ENCODE measurements at places on chromosomes 4 and X. TPM values are rescaled to one million over a fixed set of nuclear protein-coding genes. Genes with fewer than 3 reads are reported as not detected.
A peak's percentile ranks its signal among the peaks of the same experiment; 100 is the strongest.

GRCh38 chr4:70901984-70902576 lies at the start of gene MOB1B:
Gene MOB1B (plus strand): TSS chr4:70902369. CDS start chr4:70902537, 168 bp downstream.
- H3K27ac ChIP-seq: peak within 1 kb of the TSS; percentile 85
- H3K4me3 ChIP-seq: peak within 1 kb of the TSS; percentile 80
- H3K36me3 ChIP-seq: no peaks in the 10 kb centered on the region
- H3K27me3 ChIP-seq: no peaks in the 10 kb centered on the region
- DNase-seq: peak; percentile 89

Gene P2RY4
- total RNA-seq: not detected

Gene TLR10
- not detected for total RNA-seq

Gene TRMT44
- total RNA-seq: 11.4 TPM

DNA sequence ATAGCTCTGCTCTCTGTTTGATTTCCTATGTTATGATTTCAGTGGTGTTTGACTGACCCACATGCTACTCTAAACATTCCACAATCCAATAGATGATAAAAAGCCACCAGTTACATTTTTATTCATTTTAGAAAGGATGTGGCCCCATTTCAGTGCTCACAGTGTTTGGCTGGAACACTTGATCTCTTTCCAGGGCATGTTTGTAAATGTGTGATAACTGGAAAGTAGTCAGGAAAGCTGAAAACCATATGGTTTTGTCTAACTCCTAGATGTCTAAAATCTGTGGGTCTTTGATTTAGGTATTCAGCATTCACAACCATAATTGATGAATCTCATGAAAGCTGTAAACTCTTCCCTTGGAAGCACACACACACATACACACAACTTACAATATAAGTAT lies 904.9 kb upstream of the AGA start:
- no peaks in the 10 kb centered on the region for H3K36me3 ChIP-seq
- H3K27ac ChIP-seq: no peak overlapping the region
- no peaks in the 10 kb centered on the region for H3K4me1 ChIP-seq
- DNase-seq: no peak
- no peaks in the 10 kb centered on the region for H3K27me3 ChIP-seq

DNA sequence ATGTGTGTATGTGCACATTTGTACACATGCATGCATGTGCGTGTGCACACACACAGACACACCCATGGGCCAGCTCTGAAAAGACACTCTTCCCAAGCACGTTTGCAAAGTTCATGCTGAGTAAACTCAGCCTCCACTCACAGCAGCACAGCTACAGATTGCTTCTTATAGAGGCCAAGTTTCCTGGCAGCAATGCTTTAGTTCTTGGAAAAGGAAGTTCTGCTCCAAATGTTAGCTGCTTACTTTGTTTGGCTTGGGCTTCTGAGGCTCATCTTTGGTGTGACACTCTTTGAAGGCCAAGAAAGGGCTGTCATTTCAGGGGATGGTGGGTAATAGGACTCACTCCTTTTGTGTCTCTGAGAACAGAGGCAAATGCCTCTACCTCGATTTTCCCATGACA lies 6.6 kb downstream of the PLP1 start:
- H3K4me1 ChIP-seq: no peaks in the 10 kb centered on the region
- H3K27ac ChIP-seq: no peak overlapping the region
- no peaks in the 10 kb centered on the region for H3K27me3 ChIP-seq
- H3K4me3 ChIP-seq: no peak overlapping the region

GRCh38 chr4:124573056-124573455 lies 139.5 kb downstream of the ANKRD50 start:
- H3K36me3 ChIP-seq: no peaks in the 10 kb centered on the region
- no peak overlapping the region for H3K4me3 ChIP-seq
- H3K27me3 ChIP-seq: no peaks in the 10 kb centered on the region
- H3K27ac ChIP-seq: no peak overlapping the region
- no peak for DNase-seq
- H3K4me1 ChIP-seq: no peaks in the 10 kb centered on the region

Gene TASL
- total RNA-seq: 0.59 TPM

Gene SLC16A2
- 8.3 TPM for total RNA-seq

GRCh38 chr4:18518098-18518497 lies 496.5 kb upstream of the LCORL start:
- no peaks in the 10 kb centered on the region for H3K4me1 ChIP-seq
- H3K27me3 ChIP-seq: no peaks in the 10 kb centered on the region
- H3K4me3 ChIP-seq: no peak overlapping the region

Gene SRPX2
- 14.9 TPM for total RNA-seq

DNA sequence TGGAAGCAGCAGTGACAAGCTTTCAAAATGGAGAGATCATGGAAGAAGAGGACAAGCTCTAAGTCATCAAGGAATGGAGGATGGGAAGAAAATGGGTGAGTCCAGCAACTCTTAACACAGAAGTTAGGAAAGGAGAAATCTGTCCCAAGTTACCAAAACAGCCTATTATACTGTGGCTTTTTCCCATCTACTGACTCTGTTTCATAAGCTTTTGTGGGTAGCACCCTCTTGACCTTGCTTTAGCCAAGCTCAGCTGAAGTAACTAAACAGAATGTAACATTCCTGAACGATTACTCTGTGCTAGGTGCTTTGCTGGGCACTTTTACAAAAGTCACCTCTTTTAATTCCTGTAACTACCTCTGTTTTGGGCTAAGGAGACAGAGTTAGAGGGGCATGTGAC lies 54.9 kb downstream of the MAP7D2 start:
- H3K4me1 ChIP-seq: no peaks in the 10 kb centered on the region
- no peaks in the 10 kb centered on the region for H3K36me3 ChIP-seq
- H3K27me3 ChIP-seq: no peaks in the 10 kb centered on the region

Gene SULT1B1
- total RNA-seq: 1.5 TPM

- DNase-seq: no peak
- H3K36me3 ChIP-seq: no peaks in the 10 kb centered on the region
- no peak overlapping the region for H3K4me3 ChIP-seq
Observed at GRCh38 chr4:113101669-113102068, 52.2 kb downstream of the ANK2 start.

DNA sequence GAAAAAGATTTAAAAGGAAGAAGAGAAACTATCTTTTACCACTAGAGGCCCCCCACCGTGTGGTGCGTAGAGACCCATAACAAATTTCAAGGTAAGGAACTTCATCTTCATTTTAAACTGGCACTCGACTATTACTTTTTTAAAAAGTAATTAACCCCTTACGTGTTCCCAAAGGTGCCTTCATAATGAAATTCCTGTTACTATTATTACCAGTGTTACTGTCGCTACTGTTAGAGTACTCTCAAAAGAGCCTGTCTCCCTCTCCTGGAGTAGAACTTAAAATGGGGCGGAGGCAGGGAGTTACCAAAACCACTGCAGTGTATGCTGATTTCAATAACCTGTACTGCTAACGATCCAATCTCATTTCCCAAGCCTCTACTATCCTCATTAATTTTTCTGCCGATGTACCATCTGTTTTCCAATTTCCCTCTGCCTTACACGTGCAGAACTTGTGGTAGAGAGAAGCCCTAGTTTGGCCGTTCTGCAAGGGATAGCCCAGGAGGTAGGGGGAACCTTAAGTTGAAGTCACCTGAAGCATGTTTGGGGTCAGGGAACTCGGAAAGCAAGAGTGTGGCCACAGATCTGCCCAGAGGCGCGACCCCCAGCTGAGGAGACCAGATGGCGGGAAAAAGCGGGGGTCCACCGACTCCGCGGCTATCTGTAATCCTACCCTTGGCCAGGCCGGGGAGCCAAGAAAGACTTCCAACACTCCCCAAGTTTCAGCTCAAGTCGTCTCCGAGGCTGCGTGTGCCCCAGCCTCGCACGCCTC lies 720 bp upstream of the STK26 start:
- no peak overlapping the region for H3K27ac ChIP-seq
- H3K4me1 ChIP-seq: no peaks in the 10 kb centered on the region
- no peaks in the 10 kb centered on the region for H3K27me3 ChIP-seq

- H3K4me3 ChIP-seq: no peak overlapping the region
- H3K36me3 ChIP-seq: no peaks in the 10 kb centered on the region
- H3K4me1 ChIP-seq: no peaks in the 10 kb centered on the region
Observed at GRCh38 chr4:62601737-62602136, 1401.6 kb downstream of the ADGRL3 start.

- no peaks in the 10 kb centered on the region for H3K27me3 ChIP-seq
- H3K36me3 ChIP-seq: no peaks in the 10 kb centered on the region
- no peaks in the 10 kb centered on the region for H3K4me1 ChIP-seq
- H3K27ac ChIP-seq: no peak overlapping the region
- DNase-seq: no peak
- no peak overlapping the region for H3K4me3 ChIP-seq
Observed at GRCh38 chrX:79270401-79270800, 96.7 kb downstream of the ITM2A start.

GRCh38 chrX:23851544-23851943 lies 56.2 kb downstream of the APOO start:
- no peaks in the 10 kb centered on the region for H3K4me1 ChIP-seq
- no peak overlapping the region for H3K27ac ChIP-seq
- H3K27me3 ChIP-seq: no peaks in the 10 kb centered on the region
- no peak for DNase-seq
- H3K4me3 ChIP-seq: no peak overlapping the region
- no peaks in the 10 kb centered on the region for H3K36me3 ChIP-seq

- H3K27me3 ChIP-seq: no peaks in the 10 kb centered on the region
- no peaks in the 10 kb centered on the region for H3K36me3 ChIP-seq
- no peak for DNase-seq
- H3K4me1 ChIP-seq: no peaks in the 10 kb centered on the region
- H3K27ac ChIP-seq: no peak overlapping the region
- H3K4me3 ChIP-seq: no peak overlapping the region
Observed at GRCh38 chrX:38055170-38055847, 49.0 kb downstream of the SYTL5 start.

DNA sequence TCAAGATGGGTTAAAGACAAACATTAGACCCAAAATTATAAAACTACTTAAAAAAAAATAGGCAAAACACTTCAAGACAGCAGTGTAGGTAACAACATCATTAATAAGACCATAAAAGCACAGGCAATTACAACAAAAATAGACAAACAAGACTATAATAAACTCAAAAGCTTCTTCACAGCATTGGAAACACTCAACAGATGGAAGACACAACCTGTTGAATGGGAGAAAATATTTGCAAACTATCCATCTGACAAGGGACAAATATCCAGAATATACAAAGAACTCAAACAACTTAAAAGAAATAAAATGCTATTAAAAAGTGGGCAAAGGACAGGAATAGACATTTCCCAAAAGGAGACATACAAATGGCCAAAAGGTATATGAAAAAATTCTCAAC lies 170.7 kb downstream of the HHIP start:
- H3K27ac ChIP-seq: no peak overlapping the region
- H3K4me3 ChIP-seq: no peak overlapping the region
- H3K36me3 ChIP-seq: no peaks in the 10 kb centered on the region

DNA sequence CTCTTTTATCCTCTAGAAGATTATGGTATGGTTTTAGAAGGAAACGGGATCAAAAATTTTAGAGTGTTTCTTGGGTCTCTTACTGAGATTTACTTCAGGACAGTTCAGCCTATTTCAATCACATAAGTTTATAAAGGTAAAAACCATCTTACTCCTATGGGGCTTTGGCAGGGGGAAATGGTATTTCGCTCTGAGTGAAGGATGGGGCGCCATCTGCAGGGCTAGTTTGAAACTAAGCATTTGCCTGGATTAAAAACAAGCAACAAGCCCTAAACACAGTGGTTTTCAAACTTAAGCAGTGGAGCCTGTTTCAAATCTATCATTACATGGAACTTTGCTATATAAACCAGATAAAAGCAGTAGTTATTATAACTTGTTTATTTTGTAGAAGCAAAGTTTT lies 361.5 kb upstream of the FMR1 start:
- H3K27me3 ChIP-seq: no peaks in the 10 kb centered on the region
- H3K36me3 ChIP-seq: no peaks in the 10 kb centered on the region
- no peak overlapping the region for H3K4me3 ChIP-seq
- H3K4me1 ChIP-seq: no peaks in the 10 kb centered on the region

- DNase-seq: no peak
- no peak overlapping the region for H3K4me3 ChIP-seq
- no peaks in the 10 kb centered on the region for H3K27me3 ChIP-seq
- no peak overlapping the region for H3K27ac ChIP-seq
Observed at GRCh38 chr4:126850286-126850685, 782.5 kb upstream of the INTU start.

DNA sequence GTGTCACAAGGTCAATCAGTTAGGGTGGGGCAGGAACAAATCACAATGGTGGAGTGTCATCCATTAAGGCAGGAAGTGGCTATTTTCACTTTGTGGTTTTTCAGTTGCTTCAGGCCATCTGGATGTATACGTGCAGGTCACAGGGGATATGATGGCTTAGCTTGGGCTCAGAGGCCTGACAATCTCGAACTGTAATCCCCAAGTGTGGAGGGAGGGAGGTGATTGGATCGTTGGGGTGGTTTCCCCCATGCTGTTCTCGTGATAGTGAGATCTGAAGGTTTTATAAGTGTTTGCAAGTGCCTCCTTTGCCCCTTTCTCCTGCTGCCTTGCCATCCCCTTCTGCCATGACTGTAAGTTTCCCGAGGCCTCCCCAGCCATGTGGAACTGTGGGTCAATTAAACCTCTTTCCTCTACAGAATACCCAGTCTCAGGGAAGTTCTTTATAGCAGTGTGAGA lies 36.7 kb upstream of the STS start:
- H3K36me3 ChIP-seq: no peaks in the 10 kb centered on the region
- no peak overlapping the region for H3K27ac ChIP-seq
- DNase-seq: no peak
- H3K27me3 ChIP-seq: no peaks in the 10 kb centered on the region

- peak within 1 kb of the TSS; percentile 94 for H3K27ac ChIP-seq
- H3K4me3 ChIP-seq: peak within 1 kb of the TSS; percentile 85
- H3K36me3 ChIP-seq: no peaks in the 10 kb centered on the region
- no peaks in the 10 kb centered on the region for H3K27me3 ChIP-seq
Observed at GRCh38 chr4:143336781-143337599, at the start of gene GAB1. Gene GAB1 (plus strand): TSS chr4:143336876. CDS start chr4:143337189, 313 bp downstream.

DNA sequence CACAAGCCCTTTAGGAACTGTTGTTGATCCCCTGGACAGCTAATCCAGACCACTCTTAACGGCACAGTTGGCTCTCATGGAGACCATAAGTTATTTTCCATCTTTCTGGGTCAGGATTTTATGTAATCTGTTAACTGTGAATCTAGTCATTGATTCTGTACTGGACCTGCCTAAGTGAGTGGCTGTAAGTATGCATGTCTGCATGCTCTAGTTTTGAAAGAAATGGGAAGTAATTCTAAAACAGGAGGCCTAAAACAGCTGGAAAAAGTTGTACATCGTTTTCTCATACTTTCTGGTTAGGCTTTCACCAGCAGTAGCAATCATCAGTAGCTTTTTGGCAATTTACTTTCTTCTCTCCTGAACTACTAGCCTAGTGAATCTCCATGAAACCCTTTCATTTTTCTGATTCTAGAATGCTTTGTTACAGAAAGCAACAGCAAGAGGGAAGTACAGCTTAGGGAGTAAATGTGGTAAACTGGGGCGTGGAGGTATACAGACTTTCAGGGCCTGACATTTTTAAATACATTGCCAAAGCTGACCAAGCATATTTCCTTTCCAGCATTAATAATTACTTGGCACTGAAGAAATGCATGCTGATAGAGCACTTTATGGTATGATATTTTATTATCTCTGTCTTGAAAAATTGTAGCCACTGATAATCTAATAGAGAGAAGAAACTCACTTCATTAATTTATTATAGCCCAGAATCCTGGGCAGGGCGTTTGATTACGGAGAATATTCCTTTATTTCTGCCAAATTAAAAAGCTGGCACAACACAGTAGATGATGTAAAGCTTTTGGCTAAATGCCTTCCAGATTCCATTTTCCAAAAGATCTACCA lies 202.7 kb downstream of the BANK1 start:
- H3K27ac ChIP-seq: no peak overlapping the region
- no peak overlapping the region for H3K4me3 ChIP-seq
- DNase-seq: no peak
- no peaks in the 10 kb centered on the region for H3K27me3 ChIP-seq
- H3K4me1 ChIP-seq: no peaks in the 10 kb centered on the region

GRCh38 chr4:137631605-137632004 lies 99.3 kb upstream of the PCDH18 start:
- DNase-seq: no peak
- H3K4me1 ChIP-seq: no peaks in the 10 kb centered on the region
- no peak overlapping the region for H3K27ac ChIP-seq
- no peaks in the 10 kb centered on the region for H3K27me3 ChIP-seq

All from right atrium auricular region (tissue), 2 donors.